ENCODE measurements at places on chromosomes 7 and 10.

GRCh38 chr7:951881-952547 lies 2.5 kb downstream of the ADAP1 start:
- DNase-seq = no peak

- no peak for DNase-seq
Measured at GRCh38 chr10:21509341-21510240, 15.9 kb downstream of the SKIDA1 start.

- DNase-seq = no peak
Measured at GRCh38 chr10:114506871-114507385, 102.6 kb upstream of the AFAP1L2 start.

GRCh38 chr10:121282264-121282663 lies 316.0 kb downstream of the FGFR2 start:
- DNase-seq = no peak

- DNase-seq = no peak
Measured at GRCh38 chr10:23980094-23980493, 228.8 kb upstream of the KIAA1217 start.

GRCh38 chr7:142854372-142855113 lies at the start of gene EPHB6:
TSS of gene EPHB6 (plus strand) at chr7:142855076. CDS start at chr7:142863228, 8,152 bp downstream.
- DNase-seq = peak; percentile 45

GRCh38 chr7:98174334-98175259 lies 36.6 kb upstream of the BHLHA15 start:
- DNase-seq = no peak

GRCh38 chr7:18515067-18515466 lies 19.5 kb downstream of the HDAC9 start:
- DNase-seq = peak; percentile 62

GRCh38 chr7:16841681-16842080 lies 36.9 kb upstream of the AGR2 start:
- DNase-seq = peak; percentile 65

DNA sequence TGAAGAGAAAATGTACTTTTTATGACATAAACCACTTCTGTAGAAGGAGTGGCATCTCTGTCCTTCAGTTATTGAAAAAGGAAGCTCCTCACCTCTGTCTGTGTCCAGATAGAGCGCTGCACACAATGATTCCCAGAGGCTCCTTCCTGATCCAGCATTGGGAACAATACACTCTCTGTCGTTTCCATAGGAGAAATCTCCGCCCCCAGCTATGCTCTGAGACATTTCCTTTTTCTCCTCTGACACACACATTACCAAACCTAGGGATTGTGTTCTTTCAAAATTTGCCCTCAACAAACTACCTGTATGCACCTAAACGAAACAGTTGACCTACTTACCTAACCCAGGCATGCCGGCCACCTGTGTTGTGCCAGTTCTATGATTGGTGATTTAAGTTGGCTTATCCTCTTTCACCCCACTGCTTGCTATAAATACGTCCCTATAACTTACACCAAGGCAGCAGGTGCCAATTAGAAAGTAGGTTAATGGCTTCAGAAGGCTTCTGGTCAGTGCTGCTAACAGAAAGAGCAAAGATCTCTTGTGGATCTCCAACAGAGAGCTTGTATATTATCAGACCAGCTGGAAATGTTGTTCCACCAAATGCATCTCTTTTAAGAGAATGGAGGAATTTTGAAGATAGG lies 140.1 kb upstream of the JCAD start:
- DNase-seq = no peak

DNA sequence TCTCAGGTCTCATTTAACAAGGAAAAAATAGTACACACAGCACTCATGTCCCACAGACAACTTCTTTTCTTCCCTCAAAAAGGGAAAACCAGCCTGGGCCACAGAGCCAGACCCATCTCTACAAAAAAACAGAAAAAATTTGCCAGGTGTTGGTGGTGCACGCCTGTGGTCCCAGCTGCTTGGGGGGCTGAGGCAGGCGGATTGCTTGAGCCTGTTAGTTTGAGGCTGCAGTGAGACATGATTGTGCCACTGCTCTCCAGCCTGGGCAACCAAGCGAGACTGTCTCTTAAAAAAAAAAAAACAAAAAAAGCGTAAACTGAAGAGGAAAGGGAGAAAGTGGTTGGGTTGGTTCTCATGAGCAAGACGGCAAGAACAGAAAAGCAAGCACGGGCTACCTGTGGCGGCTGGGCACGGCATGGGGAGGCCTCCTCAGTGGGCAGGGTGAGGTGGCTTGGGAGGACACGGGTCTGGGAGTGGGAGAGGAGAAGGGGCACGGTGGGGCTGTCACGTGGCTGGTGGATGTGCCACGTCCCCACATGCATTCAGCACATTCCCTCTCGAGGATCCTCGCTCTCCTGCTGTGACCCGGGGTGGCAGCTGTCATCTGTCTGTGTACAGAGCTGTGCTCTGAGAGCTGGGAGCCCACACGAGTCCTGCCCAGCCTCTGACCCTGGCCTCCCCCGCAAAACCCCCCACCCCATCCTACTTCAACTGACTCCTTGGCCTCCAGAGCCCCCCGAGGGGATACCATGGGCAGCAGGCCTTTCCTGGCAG lies 219.7 kb downstream of the MLLT10 start:
- no peak for DNase-seq

DNA sequence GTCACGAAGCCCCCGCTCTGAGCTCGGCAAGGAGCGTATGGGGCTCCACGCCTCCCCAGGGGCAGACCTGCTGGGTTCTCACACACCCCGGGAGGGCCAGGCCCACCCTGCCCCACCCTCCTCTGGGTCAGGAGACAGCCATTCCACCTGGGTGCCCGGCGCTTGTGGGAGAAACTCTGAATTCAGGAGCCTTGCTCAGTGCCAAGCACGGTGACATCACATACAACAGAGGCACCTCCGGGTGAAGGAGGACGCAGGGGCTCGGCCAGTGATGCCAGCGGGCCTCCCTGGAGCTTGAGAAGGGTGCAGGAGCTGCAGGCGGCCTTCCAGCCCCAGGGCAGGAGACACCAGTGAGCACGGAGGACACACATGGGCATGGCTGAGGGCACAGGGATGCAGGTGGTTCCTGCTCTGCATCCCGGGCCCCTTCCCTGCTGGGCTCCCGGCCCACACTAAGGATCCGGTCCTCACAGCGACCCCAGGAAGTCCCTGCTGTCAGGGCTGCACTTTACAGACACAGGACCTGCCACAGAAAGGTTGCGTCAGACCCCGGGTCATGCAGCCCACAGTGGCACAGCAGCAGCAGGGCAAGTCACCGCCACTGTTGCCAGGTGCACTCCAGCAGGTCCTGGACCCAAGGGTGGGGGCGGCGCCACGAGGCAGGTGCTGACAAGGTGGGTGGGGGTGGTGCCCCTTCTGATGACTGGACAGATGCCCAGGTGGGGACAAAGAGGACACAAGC lies 108.0 kb downstream of the MAD1L1 start:
- no peak for DNase-seq

- no peak for DNase-seq
Measured at GRCh38 chr7:43645699-43646226, 62.9 kb downstream of the STK17A start.

DNA sequence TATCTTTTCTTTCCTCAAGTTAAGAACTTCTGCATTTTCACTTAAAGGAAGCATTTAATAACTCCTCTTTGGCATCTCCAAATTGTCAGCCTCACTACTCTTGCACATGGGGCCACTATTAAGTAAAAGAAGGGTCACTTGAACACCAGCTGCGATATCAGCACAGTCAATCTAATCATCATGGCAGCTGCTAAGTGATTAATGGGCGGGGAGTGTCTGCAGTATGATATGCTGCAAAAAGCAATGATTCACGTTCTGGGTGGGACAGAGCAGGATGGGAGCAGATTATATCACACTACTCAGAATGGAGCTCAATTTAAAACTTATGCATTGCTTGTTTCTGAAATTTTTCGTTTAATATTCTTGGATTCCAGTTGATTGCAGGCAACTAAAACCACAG lies 447.4 kb upstream of the PFKP start:
- no peak for DNase-seq

- DNase-seq = no peak
Measured at GRCh38 chr10:112442063-112442462, 4.7 kb downstream of the ZDHHC6 start.

GRCh38 chr10:92690211-92690914 lies 608 bp downstream of the HHEX start:
- DNase-seq = peak; percentile 57

DNA sequence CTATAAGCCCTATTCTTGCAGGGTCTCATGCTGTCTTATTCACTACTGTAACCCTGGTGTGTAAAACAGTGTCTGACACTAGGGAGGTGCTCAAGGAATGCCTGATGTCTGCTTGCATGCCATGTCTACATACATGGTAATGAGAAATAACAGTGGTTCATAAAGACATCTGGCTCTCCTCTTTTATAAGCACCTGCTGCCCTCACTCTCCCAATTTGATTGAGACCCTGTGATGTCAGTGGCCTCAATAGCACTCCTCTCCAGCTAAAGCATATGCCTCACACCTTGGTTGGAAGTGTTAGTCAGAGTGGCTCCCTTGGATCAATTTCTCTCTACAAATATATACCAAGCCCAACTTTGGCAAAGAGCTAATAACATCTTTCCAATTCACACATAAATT lies 30.6 kb downstream of the ANK3 start:
- no peak for DNase-seq

DNA sequence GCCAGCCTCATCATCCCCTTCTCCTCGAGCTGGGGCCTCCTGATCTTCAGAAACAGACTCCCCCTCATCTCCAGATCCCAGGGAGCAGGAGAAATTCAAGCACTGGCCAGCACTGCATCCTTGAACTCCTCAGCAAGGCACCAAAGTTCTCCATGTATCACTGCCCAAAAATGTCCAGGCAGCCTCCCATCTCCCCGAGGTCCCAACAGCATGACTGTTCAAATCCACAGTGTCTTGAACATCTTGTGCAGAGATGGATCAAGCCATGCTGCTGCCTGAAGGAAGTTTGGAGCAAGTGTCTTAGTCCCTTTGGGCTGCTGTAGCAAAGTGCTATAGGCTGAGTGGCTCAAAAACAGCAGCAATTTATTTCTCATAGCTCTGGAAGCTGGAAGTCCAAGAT lies 115.5 kb upstream of the GALNT17 start:
- no peak for DNase-seq

DNA sequence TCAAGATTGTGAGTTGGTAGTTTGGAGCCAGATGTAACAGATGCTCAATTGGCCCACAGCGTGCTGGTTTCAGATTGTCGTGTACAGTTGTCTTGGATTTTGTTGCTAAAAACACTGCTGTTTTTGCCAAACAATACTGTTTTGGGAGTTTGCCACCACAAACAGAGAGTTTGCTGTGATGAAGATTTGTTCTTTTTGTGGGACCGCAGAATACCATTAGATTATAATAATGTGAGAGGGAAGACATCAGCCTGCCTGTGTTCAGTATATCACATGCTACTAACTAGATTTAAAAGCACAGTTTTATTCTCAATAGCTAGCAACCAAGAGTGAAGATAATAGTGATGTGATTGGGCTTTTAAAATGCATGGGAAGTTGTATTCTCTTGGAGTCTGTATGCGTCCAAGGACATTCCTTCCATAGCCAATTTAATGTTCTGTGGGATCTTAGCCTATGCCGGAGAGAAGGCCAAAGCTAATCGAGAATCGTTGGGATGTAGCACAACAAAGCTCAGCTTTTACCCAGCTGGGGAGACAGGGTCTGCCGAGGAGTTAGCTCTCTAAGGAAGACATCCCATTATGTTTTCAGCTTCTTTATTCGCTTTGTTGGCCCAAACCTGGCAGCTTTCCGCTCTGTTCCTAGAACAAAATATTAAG lies 18.7 kb upstream of the ITGA8 start:
- no peak for DNase-seq

- no peak for DNase-seq
Measured at GRCh38 chr7:138519061-138519798, 59.2 kb downstream of the TRIM24 start.

- no peak for DNase-seq
Measured at GRCh38 chr10:20971901-20972300, 74.8 kb upstream of the NEBL start.

DNA sequence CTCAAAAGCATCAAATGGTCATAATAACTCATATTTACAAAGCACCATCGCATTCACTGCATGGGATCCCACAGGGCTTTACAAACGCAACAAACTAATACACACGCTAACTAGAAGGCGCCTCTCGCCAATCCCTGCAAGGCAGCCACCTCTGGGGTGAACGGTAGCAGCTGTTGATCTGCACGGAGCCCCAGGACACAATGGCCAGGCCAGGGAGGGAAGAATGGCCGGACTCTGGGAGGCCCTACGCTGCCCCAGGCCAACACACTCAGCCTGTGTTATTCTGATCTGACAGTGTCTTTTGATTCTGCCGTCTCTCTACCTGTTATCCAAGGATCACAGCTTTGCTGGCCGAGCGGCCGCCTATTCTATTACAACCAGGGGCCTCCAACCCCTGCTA lies 41.8 kb downstream of the HABP2 start:
- no peak for DNase-seq

- no peak for DNase-seq
Measured at GRCh38 chr10:33800545-33800944, 466.1 kb upstream of the NRP1 start.

DNA sequence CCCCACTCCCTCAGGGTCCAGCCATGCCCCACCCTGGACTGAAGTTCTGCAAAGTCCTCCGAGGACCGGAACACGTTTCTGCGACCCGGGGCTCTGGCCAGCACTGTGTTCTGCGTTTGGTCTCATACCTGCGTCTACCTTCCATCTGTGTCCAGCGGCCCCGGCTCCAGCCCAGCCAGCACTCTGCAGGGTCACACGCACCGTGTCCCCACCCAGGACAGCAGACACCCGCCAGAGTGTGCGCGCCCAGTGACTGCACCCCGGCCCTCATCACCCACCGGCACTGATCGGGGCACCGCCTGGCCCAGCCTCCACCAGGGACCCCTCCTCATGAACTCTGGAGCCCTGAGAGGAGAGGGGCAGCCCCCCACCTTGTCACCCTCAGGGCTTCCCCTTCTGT lies 20.3 kb downstream of the SLC29A4 start:
- no peak for DNase-seq

GRCh38 chr10:133335246-133336117 lies 1.2 kb downstream of the CALY start:
- DNase-seq = peak; percentile 29

DNA sequence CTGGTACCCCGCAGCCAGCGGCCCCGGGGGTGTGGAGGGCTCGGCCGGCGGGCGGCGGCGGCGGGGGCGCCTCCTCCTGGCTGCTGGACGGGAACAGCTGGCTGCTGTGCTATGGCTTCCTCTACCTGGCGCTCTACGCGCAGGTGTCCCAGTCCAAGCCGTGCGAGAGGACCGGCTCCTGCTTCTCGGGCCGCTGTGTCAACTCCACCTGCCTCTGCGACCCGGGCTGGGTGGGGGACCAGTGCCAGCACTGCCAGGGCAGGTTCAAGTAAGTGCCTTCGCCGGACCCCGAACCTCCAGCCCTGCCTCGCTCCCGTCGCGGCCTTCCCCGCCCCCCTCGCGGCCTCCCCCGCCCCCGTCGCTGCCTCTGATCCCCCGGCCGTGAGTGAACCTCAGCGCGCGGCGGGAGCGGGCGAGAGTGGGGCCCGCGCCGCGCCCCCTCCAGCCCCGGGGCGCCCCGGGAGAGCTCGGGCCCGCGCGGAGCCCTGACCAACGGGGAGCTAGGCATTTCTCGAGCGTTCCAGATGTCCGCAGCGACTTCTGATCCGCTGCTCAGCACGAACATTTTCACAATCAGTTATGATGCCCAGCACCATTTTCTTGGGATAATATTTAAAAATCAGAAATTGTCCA lies 727 bp downstream of the ATRNL1 start:
- DNase-seq = no peak

Data from astrocyte (in vitro differentiated cells and primary cell).